Posterior vena cava (tissue), 2 donors: ENCODE measurements at places on chromosomes 11 and 22. TPM values are rescaled to one million over a fixed set of nuclear protein-coding genes. Genes with fewer than 3 reads are reported as not detected.

The KCNC1 gene
- total RNA-seq: not detected

The TMPRSS4 gene
- not detected for total RNA-seq

The ARHGAP8 gene
- 1.4 TPM for total RNA-seq

The C1QTNF4 gene
- total RNA-seq: 2.0 TPM

The MUC6 gene
- total RNA-seq: not detected

The AAMDC gene
- total RNA-seq: 25.3 TPM

The OR51E2 gene
- 0.23 TPM for total RNA-seq

The DDIAS gene
- total RNA-seq: 1.2 TPM

- no peak for DNase-seq
These were observed 30.1 kb upstream of the CAT start for GRCh38 chr11:34408580-34409172.

DNA sequence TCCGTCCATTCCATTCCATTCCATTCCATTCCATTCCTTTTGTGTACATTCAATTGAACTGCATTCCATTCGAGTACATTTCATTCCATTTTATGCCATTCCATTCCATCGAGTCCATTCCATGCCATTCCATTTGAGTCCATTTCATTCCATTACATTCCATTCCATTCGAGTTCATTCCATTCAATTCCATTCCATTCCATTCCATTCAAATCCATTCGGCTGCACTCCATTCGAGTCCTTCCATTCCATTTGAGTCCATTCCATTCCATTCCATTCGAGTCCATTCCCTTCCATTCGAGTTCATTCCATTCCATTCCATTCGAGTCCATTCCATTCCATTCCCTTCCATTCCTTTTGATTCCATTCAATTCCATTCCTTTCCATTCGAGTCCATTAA is 4800.6 kb upstream of the OR11H1 start:
- DNase-seq: no peak

- no peak for DNase-seq
These were observed 413 bp downstream of the CBX7 start for GRCh38 chr22:39152024-39152510.

DNA sequence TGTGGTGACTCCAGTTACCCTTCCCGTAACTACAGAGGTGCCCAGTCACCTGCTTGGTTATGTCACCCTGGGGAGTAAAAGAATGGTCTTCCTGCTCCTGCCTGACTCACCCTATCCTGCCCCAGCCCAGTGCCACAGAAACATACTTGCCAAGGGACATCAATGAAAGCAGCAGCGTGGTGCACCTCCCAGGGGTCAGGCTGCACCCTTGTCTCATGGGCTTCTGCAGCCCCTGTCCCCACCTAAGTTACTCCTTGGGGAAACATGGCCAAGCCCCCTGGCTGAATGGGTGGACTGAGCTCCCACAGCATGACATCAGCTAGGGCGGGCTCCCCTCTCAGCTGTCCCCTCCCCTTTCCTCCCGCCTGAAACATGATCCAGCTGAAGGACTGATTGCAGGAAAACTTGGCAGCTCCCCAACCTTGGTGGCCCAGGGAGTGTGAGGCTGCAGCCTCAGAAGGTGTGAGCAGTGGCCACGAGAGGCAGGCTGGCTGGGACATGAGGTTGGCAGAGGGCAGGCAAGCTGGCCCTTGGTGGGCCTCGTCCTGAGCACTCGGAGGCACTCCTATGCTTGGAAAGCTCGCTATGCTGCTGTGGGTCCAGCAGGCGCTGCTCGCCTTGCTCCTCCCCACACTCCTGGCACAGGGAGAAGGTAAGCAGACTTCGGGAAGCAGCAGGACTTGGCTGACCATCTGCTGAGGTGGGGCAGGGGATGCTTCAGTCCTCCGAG is at the start of gene HTR3A:
Gene HTR3A (plus strand): TSS at position 368 of the 730 bp plus-strand sequence. CDS start 218 bp downstream, at position 586.
- DNase-seq: no peak

DNA sequence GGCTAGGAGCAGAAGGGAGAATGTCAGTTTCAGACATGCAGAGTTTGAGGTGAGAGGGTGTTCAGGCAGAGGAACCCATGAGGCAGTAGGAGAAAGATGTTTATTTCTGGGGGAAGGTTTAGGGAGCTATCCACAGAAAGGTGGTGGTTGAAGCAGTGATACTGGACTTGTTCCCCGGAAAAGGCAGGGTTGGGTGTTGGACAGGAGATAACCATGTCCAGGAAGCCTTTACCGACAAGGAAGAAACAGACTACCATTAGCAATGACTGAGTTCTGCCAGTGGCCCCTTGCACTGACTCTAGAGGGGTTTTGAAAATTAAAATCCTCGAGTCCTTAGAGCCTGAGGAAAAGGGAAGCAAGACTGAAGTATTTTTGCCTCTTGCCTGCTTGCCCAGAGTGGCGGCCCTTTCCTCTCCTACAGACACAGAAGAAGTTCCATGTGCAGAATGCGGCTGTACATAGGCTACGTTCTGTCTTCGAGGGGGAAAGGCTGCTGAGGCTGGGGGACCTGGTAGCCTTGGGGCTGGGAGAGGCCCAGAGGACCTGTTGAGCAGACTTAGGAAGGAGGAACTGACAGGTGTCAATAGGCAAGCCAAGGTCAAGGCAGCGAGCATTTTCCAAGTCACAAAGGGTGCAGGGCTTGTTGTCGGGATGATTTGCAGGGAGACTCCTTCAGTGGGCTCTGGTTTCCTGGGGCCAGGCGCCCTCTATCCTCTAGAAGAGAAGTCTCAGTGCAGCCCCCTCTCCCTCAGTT is 146.7 kb downstream of the LDLRAD3 start:
- DNase-seq: no peak

- DNase-seq: no peak
These were observed 156.5 kb downstream of the RRAS2 start for GRCh38 chr11:14202251-14203196.

DNA sequence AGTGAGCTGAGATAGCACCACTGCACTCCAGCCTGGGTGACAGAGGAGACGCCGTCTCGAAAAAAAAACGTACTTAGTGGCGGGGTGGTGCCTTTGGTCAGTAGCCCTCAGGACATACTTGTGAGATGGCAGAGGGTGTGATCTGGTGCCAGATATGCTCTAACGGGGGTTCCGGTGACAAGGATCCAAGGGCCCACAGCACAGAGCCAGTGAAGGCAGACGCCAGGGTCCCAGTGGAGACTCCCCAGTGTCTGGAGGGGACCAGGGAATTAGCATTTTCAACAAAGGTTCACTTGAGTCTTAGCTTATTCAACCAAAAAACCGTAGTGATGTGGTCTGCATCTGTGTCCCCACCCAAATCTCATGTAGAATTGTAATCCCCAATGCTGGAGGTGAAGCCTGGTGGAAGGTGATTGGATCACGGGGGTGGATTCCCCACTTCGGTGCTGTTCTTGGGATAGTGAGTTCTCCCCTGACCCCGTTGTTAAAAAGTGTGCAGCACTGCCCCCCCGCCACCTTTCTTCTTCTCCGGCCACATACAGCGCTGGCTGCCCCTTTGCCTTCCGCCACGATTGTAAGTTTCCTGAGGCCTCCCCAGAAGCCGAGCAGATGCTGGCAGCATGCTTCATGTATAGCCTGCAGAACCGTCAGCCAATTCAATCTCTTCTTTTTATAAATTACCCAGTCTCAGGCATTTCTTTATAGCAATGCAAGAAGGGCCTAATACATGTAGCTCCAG is 26.6 kb upstream of the OSBPL5 start:
- DNase-seq: no peak

- DNase-seq: no peak
These were observed 2.0 kb downstream of the JRKL start for GRCh38 chr11:96391698-96392307.

DNA sequence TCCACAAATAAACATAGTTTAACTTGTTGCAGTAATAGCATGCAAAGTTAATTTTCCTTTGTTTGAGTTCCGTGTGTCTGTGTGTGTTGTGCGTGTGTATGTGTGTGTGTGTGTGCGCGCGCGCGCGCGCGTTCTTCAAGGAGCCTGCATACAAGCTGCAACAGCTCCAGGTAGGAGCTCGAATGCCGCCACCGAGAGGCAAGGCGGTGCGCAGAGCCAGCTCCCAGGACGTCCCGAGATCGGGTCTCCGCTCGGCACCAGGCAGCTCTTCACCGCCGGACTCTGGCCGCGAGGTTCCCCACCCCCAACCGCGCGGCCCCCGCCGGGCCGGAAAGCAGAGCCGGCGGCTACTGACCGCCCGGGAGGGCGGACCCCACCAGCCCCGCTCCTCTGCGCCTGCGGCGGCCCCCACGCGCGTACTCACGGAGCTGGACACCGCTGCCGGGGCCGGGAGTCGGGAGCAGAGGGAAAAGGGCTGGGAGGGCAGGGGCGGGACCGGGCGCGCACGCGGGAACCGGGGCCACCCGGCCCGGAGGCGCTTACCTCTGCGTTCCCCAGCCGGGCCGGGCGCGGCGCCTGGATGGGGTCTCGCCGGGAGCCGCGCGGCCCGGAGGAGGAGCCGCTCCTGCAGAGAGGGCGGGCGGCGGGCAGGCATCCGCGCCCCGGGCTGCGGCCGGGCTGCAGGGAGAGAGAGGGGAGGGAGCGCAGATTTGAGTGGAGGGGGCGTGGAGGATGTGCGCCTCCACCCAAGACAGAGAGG is 40.4 kb upstream of the AKIP1 start:
- DNase-seq: no peak

DNA sequence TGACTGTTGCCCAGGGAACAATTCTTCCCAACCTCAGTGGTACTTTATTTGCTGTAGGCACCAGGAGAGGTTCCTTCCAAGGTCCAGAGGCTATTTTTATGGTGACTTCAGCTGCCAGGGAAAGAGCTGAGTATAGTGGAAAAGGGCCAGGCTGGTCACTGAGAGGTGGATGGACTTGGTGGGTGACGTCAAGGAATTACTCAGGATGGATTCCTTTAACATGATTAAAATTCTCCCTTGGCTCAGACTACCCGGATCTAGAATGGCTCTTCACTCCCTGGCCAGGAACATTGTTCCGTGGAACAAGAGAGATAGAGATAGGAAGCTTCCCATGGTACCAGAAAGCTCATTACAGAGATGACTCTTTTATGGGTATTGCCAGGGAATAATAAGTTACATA is 8.7 kb upstream of the CALCA start:
- DNase-seq: no peak

- DNase-seq: no peak
These were observed 46.0 kb downstream of the CELF1 start for GRCh38 chr11:47506795-47507562.

DNA sequence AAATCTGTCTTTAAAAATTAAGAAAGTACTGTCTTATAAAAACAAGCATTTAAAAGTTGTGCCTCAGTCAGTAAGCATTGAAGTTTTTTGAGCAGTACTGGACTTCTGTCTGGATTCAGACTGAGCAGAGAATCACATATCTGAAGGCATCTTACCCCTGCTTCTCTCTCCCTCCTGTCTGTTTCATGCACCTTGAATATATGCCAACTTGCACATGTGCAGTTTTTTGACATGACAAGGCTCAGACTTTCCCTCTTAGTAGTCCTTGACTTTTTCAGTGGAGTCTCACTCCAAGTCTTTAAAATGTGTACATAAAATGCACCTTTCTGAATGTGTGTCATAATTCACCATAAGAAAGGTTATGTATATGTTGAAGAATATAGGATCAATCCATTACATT is 19.8 kb downstream of the SPECC1L start:
- no peak for DNase-seq

DNA sequence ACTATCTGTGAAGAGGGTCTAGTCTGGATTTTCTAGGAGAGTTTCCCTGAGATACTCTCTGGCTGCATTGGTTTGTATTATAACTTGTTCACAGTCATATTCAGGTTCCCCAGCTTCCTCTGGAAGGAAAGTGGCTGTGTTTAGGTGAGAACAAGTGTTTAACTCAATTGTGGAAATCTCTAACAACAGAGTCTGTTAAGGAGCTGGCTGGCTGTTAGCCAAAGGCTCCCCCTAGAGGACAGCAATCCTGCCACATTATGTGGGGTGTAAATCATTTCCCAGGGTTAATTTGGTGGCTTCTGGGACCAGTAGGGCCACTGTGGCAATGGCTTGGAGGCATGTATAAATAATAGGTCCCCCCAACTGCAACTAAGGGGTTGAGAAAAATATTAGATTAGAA is 18.4 kb downstream of the MS4A6E start:
- DNase-seq: no peak

DNA sequence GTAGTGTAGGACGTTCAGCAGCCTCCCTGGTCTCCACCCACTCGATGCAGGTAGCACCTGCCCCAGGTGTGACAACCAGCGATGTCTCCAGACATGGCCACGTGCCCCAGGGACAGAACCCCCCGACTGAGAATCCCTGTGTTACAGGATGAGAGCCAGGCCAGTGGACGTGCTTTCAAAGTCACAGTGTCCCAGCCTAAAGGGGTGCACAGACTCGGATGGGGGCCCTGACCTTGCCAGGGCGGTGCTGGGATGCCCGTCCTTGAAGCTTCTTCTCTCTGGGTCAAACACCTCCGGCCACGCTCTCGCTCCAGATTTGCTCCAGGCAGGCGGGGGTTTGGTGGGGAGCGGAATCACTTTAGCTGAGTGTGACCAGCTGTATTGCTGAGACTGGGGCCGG is 23.3 kb upstream of the GAL start:
- DNase-seq: peak; percentile 76

DNA sequence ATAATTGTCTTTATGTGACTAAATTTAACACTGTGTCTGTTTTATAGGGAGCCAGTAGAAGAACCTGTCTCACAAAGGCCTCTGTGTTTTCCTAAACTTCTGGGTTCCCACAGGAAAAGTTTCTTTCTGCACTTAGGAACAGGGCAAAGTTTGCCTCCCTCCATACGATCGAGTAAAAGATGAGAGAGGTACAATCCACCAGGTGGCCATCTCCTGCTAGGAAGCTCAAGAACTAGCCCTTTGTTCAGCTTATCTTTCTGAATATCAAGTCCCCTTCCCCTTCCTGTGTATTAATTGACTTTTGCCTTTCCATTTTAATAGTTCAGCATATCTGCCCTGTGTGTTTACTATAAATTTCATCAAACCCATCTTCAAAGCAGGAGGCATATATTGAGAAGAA is 18.0 kb downstream of the CSNK2A3 start:
- DNase-seq: no peak

GRCh38 chr22:38638216-38638615 is 18.0 kb downstream of the FAM227A start:
- DNase-seq: no peak

DNA sequence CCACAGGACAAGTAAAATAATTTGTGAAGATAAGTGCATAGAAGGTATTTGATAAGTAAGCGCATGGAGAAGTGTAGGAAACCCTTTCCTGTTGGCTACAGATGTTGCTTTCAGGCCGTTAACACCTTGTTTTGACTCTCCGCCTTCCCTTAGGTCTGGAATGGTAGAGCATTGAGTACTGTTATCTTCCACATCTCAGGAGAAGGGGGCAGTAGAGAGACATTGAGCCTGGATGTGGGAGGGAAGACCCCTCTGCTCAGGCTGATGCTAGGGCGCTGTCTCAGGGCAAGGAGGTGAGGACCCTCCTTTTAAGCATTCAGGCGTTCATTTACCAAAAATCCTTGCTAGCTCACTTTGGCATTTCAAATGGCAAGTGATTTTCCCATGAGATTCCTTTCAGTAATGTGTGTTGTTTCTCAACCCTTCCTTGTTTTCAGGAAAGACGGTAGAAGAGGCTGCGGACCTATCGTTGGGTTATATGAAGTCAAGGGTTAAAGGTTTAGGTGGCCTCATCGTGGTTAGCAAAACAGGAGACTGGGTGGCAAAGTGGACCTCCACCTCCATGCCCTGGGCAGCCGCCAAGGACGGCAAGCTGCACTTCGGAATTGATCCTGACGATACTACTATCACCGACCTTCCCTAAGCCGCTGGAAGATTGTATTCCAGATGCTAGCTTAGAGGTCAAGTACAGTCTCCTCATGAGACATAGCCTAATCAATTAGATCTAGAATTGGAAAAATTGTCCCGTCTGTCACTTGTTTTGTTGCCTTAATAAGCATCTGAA is 27.0 kb upstream of the SCGB1A1 start:
- DNase-seq: peak; percentile 15
